ENCODE measurements at places on chromosomes 13 and 19. TPM values are rescaled to one million over a fixed set of nuclear protein-coding genes. Genes with fewer than 3 reads are reported as not detected.

Gene STAP2
- 2.3 TPM for total RNA-seq

DNA sequence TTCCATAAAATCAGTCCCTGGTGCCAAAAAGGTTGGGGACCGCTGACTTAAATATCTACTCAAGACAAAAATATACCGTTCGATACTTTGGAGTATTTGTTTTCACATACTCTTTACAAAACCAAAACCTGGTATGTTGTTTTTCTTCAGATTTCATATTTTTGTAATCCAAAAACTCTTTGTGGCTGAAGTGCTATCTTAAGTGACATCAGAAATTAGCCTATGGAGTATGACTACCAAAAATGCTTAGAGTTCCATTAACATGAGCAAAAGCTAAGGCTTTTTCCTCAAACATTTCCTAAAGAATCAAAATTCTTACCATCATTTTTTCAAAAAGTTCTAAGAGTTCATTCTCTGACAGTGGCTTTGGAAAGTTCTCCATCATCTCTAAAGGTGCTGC is 52.0 kb downstream of the DIAPH3 start:
- H3K27ac ChIP-seq: no peak overlapping the region
- H3K27me3 ChIP-seq: no peaks in the 10 kb centered on the region
- H3K36me3 ChIP-seq: no peaks in the 10 kb centered on the region
- no peak for DNase-seq
- no peaks in the 10 kb centered on the region for H3K4me1 ChIP-seq

DNA sequence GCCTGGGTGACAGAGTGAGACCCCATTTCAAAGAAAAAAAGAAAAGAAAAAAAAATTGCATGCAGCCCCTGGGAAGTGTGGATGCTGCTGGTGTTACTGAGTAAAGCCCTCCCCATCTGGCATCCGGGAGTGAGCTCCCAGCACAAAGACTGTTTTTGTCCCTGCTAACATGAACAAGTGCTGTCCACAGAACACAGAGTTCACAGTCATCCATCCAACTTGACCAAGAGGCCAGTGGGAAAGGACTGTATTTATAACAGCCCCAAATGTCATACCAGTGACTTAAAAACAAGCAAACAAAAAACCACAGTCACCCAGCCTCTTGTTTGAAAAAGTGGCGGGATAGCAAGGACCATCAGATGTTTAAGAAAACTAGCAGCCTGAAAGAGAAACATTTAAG is 10.8 kb downstream of the FBXO17 start:
- peaks cover 4% of the 10 kb centered on the region for H3K4me1 ChIP-seq
- no peak overlapping the region for H3K4me3 ChIP-seq
- H3K27me3 ChIP-seq: no peaks in the 10 kb centered on the region
- DNase-seq: no peak

Gene MYH14
- not detected for total RNA-seq

Gene TMEM59L
- not detected for total RNA-seq

- peaks cover 12% of the 10 kb centered on the region for H3K36me3 ChIP-seq
- peaks cover 20% of the 10 kb centered on the region for H3K4me1 ChIP-seq
- no peak overlapping the region for H3K27ac ChIP-seq
- no peak overlapping the region for H3K4me3 ChIP-seq
Observed at GRCh38 chr19:32711747-32712146, 7.8 kb upstream of the TDRD12 start.

Data from naive thymus-derived CD8-positive, alpha-beta T cell (primary cell).